ENCODE measurements at places on chromosomes 6 and 20.

DNA sequence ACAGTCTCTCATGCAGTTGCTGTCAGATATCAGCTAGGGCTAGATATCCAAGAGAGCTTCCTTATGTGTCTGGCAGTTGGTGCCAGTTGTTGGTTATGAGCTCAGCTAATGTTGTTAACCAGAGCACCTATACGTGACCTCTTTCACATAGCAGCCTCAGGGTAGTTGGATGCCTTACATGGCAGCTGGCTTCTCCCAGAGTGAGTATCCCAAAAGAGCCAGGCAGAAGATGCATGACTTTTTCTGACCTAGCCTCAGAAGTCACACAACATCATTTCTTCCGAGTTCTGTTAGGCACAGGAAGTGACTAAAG, 175.7 kb downstream of the VEGFA start:
- no peak for DNase-seq

- no peak for DNase-seq
These were observed 662 bp upstream of the CCR6 start for GRCh38 chr6:167122041-167122826.

- no peak for DNase-seq
These were observed 82.9 kb upstream of the ATXN1 start for GRCh38 chr6:16844183-16844582.

DNA sequence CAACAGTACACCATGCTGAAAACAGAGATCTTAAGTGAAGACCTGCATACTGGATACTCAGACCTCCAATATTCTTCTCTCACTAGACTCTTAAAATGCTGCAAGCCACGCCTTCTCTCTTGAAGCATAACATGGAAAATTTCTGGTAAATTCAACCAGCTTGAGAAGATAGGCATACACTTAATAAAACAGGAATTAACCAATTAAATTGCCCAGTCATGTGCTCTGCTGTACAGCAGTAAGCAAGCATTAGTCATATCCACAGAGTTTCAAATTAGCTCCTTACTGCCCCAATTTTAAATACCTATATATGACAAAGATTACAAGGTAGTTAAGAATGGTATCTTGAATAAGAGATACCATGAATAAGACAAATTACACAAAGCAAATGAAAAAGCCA, 53.8 kb downstream of the C6orf58 start:
- no peak for DNase-seq

- DNase-seq, result no peak
These were observed 211.4 kb downstream of the FOXC1 start for GRCh38 chr6:1821164-1821512.

DNA sequence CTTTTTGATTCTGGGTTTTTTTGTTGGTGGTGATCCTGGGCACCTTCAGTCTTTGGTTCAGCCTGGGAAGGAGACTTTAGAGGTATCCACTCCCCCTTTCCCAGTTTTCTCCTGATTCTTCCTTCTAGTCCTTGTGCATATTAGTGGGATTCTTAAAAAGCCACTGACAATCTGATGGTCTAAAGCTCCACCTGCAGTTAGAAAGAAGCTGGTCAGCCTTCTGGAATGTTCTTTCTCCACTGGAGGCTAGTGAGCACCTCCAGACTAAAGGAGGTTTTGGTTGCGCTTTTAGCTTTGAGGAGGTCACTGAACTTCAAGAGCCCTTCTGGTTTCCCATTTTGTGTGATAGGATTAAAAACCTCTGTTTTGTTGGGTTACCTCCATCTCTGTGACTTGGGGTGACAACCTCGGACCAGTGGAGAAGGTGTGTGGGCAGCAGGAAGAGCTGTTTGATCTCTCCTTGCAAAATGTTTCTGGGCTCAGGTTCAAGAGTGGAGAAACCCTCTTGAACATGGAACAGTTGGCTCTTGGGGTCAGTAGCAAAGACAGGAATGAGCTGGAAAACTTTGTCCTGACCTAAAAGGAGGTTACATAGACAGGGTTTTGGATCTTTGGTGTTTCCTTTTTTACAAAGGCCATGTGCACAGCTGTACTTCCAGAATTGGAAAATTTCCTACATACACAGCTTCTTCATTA, 29.0 kb downstream of the JARID2 start:
- no peak for DNase-seq

DNA sequence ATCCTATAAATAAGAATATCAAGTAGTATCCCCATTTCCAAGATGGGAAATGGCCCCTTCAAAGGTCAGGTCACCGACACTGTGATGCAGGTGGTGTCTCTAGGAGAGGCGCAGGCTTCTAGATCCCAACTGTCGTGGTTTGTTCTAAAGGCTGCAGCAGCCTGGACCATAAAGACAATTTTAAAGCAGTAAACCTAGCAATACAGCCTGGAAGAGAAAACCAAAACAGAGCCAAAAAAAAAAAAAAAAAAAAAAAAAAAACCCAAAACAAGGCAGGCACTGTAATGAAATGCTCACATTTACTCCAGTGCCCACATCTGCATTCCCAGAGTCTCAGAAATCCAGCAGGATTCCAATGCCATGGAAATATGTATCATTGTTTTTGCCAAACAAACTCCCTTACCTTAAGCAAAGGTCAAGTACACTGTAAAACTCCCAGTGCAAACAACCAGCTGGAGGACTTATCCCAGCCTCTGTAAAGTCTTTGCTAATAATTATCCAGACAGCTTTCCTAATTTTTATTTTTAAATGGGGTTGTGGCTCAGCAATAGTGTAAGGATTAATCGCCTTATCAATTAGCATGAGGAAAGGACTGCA, 98.2 kb downstream of the PSMG4 start:
- DNase-seq, result no peak

- DNase-seq, result no peak
These were observed 46.8 kb downstream of the PCNA start for GRCh38 chr20:5072756-5073659.
